ENCODE measurements at places on chromosomes 1 and 21.

GRCh38 chr1:12142891-12143630, 23.7 kb upstream of the TNFRSF1B start:
- no peak for DNase-seq

DNA sequence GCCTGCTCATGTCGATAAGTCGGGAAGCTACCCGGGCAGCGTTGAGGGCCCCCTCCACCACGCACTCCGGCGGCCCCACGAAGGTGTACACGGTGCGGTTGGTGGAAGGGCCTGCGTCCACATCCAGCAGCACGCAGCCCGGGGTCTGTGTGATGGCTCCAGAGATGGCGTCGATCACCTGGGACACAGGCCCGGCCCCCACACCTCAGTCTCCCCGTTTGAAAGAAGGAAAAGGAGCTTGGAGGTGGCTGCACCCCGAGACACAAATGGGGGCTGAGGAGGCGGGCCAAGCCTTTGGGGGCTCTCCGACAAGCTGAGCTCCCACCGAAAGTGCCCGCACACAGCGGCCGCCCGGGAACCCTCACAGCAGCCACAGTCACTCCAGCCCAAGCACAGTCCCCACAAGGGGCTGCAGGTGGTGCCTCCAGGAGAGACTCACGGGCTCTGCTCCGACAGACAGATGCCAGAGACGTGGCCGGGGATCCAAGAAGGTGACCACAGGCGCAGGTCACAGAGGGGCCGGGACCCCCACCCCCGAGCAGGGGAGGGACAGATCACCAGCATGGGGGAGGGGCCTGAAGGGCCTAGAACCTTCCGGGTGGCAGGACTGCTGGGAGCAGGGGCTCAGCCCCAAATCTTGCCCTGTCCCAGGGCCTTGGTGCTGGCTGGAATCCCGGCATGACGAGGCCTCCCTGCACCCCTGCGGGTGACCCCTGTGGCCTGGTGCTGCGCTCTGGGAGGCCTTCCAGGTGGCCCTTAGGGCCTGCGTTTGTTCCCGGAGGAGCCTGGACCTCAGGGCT, 1.0 kb downstream of the FTCD start:
- no peak for DNase-seq

- no peak for DNase-seq
Measured at GRCh38 chr1:6976044-6976375, 190.8 kb downstream of the CAMTA1 start.

DNA sequence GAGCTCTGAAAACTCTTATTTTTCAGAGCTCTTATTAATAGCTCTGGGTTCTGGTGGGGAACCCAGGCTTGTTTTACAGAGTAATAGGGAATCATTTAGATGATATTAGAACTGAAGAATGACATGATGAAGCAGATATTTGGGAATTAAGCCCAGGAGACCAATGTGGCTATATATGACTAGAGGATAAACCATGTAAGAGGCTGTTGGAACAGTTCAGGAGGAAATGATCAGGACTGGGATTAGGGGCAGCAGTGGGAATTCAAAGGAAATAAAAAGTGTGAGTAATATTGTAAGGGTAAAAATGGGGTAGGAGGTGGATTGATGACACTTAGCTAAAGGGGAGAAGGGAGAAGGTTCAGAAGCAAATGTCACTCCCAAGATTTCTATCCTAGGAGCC, 58.6 kb downstream of the GIPC2 start:
- DNase-seq = peak; percentile 93

- no peak for DNase-seq
Measured at GRCh38 chr1:72122099-72122880, 160.0 kb downstream of the NEGR1 start.

DNA sequence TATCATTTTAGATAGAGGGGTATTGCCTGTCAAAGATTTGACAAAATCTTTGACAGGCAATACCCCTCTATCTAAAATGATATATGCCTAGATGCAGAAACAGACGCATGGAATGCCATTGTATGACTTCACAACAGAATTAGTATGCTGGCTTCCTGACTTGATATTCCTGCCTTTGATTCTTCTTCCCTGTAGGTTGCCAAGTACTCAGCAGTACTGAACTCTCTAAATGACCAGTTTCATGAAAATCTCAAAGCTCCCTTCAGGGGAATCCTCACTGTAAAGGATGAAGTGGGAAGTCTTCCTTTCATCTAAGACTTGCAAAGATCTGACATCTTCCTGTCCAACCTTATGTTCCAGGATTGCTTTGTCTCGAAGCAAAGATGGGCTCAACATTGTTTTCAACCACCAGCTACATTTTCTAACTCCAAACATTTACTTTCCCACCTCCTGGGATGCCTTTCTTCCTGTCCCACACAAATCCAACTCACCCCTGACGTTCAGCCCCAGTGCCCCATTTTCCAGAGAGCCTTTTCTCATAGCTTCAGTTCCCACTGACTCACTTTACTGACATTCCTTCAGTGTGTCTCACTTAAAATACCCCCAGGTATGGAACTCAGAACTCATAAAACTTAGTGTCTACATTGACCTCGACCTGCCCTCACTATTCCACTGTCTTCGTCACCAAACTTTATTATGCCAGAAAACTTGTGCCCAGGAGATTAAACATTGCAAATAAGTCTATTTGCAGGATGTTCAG, 67.3 kb upstream of the KCNJ6 start:
- DNase-seq = peak; percentile 16

DNA sequence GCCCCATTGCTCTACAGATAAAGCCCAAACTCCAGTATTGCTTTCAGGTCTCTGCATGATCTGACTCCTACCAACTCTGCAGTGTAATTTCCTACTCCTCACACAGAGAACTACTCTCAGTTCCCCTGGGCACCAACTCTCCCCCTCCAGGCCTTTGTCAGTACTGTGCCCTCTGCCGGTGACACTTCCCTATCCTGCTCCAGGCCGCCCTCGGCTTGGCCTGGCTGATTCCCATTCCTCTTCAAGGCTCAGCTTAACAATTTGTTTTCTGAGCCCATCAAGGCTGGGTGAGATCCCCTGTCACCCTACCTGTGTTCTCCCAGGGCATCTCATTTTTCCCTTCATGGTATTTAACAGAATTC, 2.6 kb downstream of the SLAMF8 start:
- DNase-seq = no peak

DNA sequence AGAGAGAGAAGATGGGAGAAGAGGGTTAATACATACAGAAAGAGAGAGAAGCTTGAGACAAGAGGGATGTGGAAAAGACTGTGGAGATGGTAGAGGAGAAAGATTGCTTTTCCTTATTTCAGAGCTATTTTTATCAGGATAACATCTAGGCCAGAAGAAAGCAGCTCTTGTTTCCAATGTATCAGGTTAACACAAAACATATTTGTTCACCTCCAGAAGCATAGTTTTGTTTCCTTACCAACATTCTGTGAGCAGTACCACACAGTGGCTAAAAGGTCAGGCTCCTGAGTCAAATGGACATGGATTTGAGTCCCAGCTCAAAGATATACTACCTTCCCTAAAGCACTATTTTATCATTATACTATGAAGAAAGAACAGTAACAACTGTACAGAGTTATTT, 185.5 kb downstream of the DUSP10 start:
- no peak for DNase-seq

GRCh38 chr1:197787623-197788536, 12.6 kb upstream of the DENND1B start:
- DNase-seq = no peak

DNA sequence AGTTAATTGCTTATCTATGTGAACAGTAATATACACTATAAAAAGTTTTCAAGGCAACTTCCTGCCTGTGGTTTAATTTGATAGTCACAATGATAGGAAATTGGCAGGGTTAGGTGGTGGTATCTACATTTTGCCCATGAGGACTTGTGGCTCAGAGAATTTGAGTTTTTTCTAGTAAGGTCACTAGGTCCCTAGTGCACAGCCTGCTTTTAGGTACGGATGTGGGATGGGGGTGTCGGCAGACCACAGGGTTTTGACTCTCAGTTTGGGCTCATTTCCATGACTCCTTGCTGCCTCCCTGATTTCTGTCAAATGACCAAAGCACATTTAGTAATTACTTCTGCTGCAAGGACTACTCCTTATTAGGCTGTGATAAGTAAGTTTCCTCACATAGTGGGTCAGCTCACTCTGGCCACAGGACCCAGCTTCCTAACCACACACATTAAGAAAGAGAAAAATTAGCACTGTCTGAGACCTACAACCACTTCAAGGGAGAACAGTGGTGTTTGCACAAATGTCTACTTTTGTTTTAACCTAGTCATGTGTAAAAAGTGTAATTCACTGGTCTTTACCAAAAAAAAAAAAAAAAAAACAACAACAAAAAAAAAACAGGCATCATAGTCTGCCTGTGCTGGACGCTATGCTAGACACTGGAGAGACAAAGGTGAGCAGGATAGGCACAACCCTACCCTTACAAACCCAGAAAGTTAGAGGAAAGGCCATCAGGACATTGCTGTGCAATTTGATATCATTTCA, 43.7 kb downstream of the MRPL39 start:
- no peak for DNase-seq

GRCh38 chr1:208280681-208281450, 36.7 kb upstream of the PLXNA2 start:
- peak; percentile 13 for DNase-seq

- no peak for DNase-seq
Measured at GRCh38 chr1:172640111-172640510, 18.8 kb upstream of the FASLG start.

Measured in fibroblast of upper back skin (primary cell).